ENCODE measurements at places on chromosomes 1 and 21. TPM values are rescaled to one million over a fixed set of nuclear protein-coding genes. Genes with fewer than 3 reads are reported as not detected.

LCE1E gene
- not detected for total RNA-seq

GRCh38 chr1:115166531-115167091, 77.3 kb upstream of the TSPAN2 start:
- DNase-seq, result peak; percentile 59

WDR4 gene
- total RNA-seq, result 38.8 TPM

- no peak for DNase-seq
Measured at GRCh38 chr1:185860859-185861258, 126.7 kb downstream of the HMCN1 start.

FBXO2 gene
- total RNA-seq, result 70.5 TPM

GRCh38 chr1:243493156-243494129, 237.6 kb downstream of the SDCCAG8 start:
- no peak for DNase-seq

GRCh38 chr1:248847956-248848561, 10.0 kb downstream of the ZNF672 start:
- DNase-seq, result no peak

GRCh38 chr1:91877574-91878208, 8.3 kb downstream of the TGFBR3 start:
- no peak for DNase-seq

LEMD1 gene
- total RNA-seq, result 5.2 TPM

DNA sequence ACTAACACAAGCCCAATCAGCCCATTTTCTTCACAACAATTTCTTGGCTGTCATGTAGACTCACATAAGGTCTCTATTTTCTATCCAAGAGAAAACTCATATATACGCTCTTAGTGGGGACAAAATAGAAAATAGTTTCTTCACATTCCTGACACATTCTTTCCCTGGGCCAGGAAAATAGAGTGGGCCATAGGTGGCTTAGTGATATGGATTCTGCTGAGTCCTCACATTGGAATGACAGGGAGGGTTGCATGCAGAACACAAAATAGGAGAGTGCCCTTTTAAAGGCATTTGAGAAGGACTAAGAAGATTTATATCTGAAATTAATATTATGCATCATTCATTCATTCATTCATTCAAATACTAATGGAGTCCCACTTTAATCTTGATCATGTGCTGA, 207.7 kb downstream of the LYPLAL1 start:
- no peak for DNase-seq

DNA sequence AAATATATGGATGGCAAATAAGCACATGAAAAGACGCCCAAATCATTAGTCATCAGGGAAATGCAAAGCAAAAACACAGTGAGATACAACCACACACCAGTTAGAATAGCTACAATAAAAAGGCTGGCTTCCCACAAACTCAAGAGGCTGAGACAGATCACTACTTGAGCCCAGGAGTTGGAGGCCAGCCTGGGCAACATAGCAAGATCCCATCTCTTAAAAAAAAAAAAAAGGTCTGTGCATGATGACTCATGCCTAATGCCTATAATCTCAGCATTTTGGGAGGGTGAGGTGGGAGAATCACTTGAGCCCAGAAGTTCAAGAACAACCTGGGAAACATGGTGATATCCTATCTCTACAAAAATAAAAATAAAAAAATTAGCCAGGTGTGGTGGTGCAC, 19.8 kb downstream of the LDLRAD1 start:
- no peak for DNase-seq

GRCh38 chr1:217435204-217435603, 195.7 kb downstream of the GPATCH2 start:
- no peak for DNase-seq

GRCh38 chr1:20903437-20903836, 116.3 kb upstream of the HP1BP3 start:
- peak; percentile 51 for DNase-seq

SERPINC1 gene
- 0.17 TPM for total RNA-seq

GRCh38 chr1:162756523-162756922, 34.0 kb upstream of the HSD17B7 start:
- DNase-seq, result peak; percentile 46

ALDH4A1 gene
- total RNA-seq, result 41.0 TPM

AQP10 gene
- not detected for total RNA-seq

DNA sequence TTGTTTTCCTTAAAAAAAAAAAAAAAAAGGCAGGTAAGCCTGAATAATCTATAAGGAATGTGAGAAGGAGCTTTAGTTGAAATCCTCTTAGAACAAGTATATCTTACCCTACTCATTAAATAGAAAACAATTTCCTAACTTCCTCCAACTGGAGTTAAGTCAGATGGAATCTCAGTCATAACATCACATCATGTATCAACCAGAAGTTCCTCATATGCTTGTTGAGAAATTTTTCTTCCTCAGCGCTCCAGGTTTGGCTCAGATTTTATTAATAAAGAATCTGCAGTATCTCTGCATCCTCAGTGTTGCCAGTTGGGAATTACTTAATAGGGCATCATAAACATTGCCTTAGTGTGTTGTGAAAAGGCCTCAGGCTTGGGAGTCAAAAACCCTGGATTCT, 37.6 kb downstream of the DUSP10 start:
- DNase-seq, result no peak

MAST2 gene
- total RNA-seq, result 32.8 TPM

DCST2 gene
- 0.33 TPM for total RNA-seq

DNA sequence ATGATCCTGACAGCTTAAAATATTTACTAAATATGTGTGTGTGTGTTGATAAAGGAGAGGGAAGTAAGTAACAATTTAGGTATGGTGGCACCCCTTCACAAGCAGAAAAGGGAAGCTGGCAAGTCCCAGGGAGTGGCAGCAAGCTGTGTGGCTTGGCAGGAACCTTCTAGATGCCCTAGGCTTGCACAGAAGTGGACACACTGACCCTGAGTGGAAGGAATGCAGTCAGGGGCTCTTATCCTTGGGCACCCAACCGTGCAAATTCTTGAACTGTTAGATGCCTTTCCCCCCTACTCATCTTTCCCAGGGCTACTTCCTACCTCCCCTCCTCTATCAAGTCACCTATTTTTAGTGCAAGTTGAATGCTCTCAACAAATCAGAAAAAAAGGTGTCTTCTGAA, 18.9 kb downstream of the ACP6 start:
- DNase-seq, result no peak

BNIPL gene
- 0.17 TPM for total RNA-seq

DNA sequence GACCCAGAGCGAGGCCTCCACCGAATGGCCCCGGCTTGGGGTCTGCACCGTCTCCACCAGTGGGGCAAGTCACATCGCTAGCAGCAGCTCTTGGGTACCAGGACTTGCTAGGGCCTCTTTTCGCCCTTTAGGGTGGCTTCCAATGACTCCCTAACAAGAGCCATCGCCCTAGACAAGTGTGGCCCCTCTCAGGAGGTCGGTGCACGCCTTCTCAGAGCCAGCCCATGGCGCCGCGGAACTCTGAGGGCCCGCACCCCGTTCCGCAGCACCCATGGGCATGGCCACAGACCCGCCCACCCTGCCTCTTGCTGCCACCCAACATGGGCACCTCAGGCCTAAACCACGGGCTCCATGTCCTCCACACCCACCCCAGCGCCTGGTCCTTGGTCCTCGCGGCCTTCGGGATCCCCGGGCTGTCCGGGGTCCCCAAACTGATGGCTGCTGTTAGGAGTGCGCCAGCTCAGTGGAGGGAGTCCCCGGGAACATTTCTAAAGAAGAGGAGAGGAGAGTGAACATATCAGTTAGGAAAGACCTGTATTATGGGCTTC, 3.2 kb upstream of the CACNA1S start:
- no peak for DNase-seq

DNA sequence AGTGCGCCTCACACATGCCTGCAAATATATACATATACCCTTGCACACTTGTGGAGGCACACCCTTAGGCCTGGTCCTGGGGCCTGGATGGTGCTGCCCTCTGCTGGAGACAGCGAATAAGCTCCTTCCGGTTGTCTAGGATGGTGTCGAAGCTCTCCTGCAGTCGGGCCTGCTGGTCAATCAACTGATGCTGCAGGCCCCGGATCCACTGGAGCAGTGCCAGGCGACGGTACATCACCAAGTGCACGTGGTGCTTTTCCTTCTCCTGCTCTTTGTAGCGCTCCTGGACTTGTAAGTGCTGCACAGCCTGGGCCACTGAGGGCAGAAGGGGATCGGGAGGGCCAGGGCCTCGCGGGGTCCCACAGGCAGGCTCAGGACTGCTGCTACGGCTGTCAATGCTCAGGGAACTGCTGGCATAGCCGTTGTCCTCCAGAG, 3.1 kb downstream of the C1orf216 start:
- peak; percentile 57 for DNase-seq

HPDL gene
- 0.66 TPM for total RNA-seq

- DNase-seq, result no peak
Measured at GRCh38 chr1:5884110-5884509, 108.1 kb downstream of the NPHP4 start.

GRCh38 chr1:27646676-27647075, 11.7 kb upstream of the FGR start:
- no peak for DNase-seq

FAM167B gene
- 0.37 TPM for total RNA-seq

TEX38 gene
- total RNA-seq, result not detected

- DNase-seq, result no peak
Measured at GRCh38 chr1:222529916-222530315, 18.0 kb downstream of the HHIPL2 start.

DNA sequence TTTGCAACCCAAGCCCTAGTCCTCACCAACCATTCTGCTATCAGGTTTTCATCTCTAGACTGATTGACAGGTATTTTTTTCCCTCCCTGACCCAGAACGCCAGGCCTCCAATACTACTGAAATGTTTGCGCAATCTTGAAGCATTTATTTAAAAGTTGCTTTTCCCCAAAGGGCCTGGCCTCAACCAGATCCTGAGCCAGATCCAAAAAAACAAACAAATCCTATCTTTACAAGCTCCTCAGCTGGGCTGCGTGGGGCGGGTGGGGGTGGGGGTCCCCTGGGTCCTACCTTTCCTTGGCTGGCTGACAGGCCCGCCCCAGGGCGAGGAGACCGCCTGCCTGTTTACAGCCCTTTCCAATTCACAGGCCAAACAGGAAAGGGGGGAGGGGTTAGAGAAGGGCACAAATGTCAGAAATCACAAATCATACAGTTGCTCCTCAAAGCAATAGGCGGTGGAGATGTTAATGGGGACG, 98.8 kb downstream of the FOXD2 start:
- DNase-seq, result no peak

DNA sequence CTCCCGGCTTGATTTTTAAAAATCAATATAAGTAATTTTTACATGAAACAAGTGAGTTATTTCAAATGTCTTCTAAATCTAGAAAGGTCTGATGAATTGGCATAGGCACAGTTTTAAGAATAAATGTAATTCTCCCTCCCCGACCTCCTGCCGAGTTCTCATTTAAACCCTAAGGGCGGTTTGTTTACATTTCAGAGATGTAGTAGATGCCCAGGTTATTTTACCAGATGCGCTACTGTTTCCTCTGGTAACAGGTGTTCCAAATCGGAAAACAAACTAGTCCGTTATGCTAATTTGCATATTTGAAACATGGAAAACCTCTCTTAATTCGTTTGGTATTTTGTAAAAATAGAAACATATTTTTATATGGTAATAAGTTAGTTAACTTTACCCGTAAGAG, 53.8 kb upstream of the CFAP126 start:
- DNase-seq, result no peak

GRCh38 chr1:110612060-110612745, 6.0 kb upstream of the KCNA2 start:
- no peak for DNase-seq

- peak; percentile 74 for DNase-seq
Measured at GRCh38 chr1:115429884-115430283, 91.8 kb upstream of the NGF start.

- no peak for DNase-seq
Measured at GRCh38 chr1:247218121-247218651, 37.7 kb upstream of the VN1R5 start.

PDC gene
- total RNA-seq, result not detected

DNA sequence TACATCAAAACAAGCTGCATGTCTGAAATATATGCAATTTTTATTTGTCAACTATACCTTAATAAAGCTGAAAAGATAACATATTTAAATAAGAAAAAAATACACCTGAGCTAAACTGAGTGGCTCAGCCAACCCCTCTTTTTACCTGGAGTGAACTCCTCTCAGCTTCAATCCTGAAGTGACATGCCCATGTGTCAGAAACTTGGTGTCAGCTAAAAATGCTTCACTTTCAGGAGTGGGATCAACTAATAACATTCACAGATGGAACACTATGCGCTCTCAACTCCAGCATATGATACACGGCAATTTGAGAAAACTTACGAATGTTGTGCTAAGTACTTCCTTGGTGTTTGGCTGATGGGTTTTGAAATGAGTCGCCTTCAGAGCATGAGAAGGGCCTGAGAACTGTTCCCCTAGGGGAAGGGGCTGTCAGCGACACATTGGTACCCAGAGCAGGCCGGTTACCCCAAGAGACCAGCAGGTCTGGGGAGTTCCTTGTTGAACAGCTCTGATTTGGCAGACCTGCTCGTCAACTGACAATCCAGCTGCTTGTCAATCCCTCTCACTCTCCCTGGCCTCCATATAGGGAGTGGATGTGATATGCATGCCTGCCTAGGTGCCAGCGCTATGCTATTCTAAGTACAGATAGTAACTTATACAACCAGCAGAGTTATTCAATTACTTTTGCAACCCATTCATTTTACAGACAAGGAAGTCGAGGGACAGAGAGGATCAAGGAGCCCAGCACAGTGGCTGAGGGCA, 267.7 kb downstream of the PCP4 start:
- no peak for DNase-seq

- no peak for DNase-seq
Measured at GRCh38 chr1:168717906-168718891, 10.8 kb downstream of the DPT start.

- no peak for DNase-seq
Measured at GRCh38 chr1:28050776-28051175, 37.6 kb downstream of the EYA3 start.

DNA sequence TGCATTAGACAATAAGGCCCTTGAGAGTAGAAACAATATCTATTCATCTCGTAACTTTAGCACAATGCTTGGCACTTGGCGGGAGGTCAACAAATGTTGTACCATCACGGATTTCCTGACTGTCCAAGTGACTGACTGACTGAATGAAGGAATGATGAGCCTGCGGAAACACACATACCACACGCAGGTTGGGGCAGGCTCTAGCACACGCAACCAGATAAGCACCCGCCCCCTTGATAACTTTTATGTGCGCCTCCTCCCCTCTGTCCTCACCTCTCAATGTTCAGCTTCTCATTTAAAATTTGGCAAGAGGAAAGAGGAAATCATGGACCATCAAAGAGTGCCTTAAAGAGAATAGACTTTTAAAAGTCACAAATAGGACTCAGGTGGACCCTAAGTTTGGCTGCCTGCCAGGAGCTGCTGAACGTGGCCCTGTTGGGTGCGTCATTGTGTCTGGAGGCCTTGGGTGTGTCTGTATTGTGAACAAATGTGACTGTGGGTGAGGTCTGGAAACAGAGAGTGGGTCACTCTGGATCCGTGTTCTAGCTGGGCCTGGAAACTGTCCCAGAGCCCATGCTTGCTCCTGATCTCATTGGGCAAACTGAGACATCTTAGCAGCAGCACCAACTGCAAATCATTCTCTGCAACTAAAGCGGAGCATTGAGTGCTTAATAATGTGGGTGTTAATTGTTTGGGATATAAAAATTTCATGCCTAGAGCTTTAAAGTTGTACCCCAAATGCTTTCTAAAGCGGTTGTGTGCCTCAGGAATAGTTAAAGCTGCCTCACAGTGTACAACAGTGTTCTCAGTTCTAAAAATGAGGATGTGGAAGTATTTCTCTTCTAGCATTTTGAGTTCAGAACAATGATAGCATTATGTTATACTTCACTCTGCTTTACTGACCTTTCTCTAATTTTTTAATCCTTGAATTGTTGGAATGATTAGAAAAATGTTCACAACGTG, 47.6 kb upstream of the ABCG1 start:
- peak; percentile 87 for DNase-seq

GRCh38 chr1:69929308-69930057, 275.9 kb downstream of the LRRC40 start:
- DNase-seq, result peak; percentile 42

Data from mammary epithelial cell (primary cell).